Lower leg skin (tissue), 4 donors: ENCODE measurements at places on chromosomes 2 and 18. TPM values are rescaled to one million over a fixed set of nuclear protein-coding genes. Genes with fewer than 3 reads are reported as not detected.

DNA sequence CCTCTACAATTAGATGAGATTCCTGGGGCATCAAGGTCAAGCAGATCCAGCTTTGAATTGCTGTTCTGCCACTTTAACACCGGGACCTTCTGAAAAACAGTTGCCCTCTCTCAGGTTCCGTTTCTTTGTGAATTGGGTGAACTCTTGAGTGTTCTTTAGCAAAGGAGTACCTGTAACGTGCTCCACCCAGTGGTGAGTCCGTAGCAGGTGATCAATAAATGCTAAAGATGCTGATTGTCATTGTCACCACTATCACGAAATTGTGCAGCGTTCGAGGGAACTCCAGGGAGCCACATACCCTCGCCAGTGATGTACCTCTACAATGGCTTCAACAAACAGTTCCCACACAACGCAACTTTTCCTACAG, 81.9 kb downstream of the TCF7L1 start:
- DNase-seq, result no peak

DNA sequence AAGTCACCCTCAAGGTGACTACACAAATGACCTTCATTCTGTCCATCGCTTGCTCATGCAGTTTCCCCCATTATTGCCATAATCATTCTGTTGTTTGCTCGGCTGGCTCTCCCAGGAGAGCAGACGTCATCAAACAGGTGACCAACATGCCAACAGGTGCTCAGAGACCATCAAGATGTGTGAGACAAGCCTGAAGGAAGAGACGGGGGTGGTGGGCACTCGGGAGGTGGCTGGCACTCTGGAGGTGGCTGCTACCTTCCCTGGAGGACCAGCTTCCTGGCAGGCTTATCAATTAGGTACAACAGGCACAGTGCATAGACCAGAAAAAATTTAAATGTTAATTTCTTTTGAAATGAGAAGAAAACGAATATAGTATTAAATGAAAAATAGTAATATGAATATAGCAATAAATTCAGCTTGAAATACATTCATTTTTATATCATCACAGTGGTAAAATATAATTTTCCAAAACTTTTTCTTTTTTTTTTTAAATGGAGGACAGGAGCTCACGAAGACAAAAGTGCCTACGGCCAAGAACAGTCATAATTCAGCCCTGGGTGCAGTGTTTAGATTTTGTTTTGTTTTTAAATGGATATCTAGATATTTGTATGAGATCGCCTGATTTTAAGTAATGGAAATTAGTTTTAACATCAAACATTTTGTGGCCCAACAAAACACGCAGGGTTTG, 16.9 kb upstream of the HAAO start:
- DNase-seq, result peak; percentile 26

- no peak for DNase-seq
Measured at GRCh38 chr2:168830958-168831357, 28.5 kb downstream of the NOSTRIN start.

GPR45 gene
- total RNA-seq, result not detected

NDC80 gene
- 0.29 TPM for total RNA-seq

DNA sequence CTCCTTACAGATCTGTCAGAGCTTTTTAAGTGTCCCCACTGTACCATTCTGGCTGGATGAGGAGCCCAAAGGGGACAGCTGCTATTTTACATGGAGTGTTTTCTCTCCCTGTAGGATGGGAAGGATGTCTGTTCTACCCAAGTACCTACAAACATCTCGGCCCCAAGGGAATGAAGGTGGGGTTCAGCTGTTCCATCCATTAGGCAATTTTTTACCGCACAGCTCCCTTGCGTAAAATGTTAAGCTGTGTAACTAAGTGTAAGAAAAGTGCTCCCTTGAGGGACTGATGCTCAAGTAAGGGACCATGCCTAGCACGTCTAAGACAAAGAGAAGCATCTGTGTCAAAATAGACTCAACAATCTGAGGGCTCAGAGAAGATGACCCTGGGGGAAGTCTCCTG, 180.3 kb downstream of the MYO5B start:
- DNase-seq, result no peak

DNA sequence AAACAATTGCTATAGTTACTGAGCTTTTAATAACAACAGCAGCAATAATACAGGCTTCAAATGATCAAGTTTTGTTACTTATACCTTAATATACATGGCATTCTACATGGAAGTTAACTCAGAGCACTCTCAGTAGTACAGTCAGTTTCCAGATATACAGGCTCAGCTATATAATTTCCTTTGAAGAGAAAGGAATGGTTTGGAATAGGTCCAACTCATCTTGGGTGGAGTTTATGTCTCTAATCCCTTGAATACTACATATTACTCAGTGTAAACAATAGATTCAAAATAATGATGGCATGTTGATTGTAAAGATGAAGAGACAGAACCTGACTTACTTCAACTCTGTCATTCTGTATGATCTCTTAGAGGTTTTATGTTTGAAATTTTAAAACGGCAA, 174.9 kb downstream of the EPHA4 start:
- DNase-seq, result no peak

DNA sequence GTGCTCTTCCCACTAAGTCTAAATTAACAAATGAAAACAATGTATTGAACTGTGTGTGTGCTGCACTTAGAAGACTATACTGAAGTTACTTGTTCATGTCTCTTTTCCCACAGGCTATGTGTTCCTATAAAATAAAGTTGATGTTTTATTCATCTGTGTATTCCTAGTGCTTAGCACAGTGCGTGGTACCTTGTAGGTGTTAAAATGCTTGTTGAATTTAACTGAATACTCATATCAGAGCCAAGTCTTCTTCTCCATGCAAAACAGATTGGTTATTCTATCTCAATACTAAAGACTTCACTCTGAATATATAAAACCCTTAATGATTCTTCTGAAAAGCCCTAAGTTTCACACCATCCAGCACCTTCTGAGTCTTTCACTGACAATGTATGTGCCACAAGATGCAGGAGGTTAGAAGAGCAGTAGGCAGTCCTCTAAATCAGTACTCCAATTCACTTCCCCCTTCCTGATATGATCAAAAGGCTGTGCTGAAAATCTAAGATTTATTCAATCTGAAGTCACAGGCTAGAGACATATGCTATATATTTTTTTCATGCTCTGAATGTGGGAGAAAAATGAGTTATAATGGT, 231.7 kb upstream of the CCDC150 start:
- no peak for DNase-seq

CIDEA gene
- 43.6 TPM for total RNA-seq

GKN1 gene
- total RNA-seq, result not detected

- no peak for DNase-seq
Measured at GRCh38 chr2:210226223-210226622, 976 bp upstream of the ACADL start.
